NCI-H1694 (cell line): ENCODE measurements at places on chromosomes 5 and 9.

DNA sequence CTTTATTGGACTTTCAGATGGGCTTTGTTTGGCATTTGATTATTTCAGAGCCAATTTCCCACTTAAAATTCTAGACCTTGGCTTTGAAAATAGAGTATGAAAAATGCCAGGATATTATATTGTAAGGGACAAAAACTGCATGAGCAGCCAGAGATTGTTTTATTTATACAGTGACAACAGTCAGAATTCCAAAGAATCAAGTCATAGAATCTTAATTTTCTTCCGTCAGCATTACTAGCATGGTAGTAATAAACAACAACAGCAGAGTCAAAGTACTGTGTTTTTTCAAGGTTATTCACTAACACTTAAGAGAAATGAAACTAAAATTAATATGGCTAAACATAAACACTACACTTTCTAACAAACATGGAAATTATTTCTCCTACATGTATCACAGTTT, 52.2 kb downstream of the MLLT3 start:
- no peak for DNase-seq

GRCh38 chr5:78574731-78575161, 73.8 kb downstream of the LHFPL2 start:
- no peak for DNase-seq

DNA sequence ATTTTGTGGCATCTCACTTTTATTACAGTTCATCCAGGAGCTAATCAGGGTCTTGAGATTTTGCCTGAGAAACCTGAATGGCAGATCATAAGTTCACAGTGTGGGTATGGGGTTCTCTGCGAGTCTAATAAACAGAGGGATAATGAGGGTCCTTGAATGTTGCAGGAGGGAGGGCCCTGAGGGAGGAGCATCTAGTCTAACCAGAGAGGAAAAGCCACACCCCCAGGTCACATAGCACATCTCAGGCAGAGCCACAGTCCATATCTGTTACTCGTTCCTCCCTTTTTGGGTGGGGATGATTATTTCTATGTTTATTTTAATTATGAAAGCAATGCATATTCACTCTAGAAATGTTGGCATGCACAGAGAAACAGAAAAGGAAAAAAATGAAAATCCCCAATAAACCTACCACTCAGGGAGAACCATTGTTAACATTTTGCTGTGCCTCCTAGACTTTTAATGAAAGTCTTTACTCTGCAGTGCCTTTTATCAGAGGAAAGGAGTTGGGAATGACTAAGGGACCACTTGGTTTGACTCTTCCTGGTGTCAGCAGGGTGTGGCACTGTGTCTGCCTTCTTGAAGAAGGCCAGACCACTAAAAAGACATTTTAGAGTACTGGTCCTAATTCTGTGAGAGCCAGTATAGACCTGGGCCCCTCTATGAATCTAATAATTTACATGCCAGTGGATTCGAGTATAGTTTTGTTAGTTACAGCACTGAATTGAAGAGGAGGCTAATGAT, 2.8 kb downstream of the GALNT12 start:
- DNase-seq = no peak

DNA sequence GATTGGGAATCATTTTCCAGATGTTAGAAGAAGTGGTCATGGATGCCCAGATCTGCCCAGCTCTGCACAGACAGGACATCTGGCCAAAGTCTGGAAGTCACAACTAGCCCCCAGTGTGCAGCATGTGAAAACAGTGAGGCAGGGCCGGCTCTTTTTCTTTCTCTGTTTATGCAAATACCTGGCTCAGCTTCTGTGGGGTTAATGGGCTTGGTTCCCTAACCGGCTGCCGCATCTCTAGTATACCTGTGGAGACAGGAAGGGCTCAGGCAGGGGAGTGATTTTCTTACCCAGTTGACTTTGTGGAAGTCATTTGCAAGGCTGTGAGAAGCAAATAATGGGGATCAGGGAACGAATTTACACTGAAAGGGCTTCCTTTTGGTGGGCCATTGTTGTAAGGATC, 254.8 kb upstream of the PANK3 start:
- no peak for DNase-seq

GRCh38 chr9:13213998-13214397, 65.5 kb downstream of the MPDZ start:
- DNase-seq = no peak

DNA sequence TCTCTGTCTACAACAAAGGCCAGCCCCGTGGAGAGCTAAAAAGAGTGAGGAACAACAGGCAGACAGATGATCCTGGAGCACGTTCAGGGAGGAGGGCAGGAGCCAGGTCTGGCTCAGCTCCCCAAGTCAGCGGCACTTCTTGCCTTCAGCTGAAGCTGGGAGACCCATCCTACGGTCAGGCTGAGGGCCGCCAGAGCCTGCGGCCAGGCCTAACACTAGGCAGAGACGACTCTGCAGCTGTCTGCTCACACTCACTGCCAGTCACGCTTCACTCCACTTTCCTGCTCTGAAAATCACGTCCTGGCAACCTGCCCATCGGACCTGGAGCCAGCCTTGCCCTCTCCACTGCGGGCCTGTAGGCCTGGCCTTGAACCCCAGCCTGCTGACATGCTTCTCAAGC, 160.9 kb upstream of the LHFPL2 start:
- no peak for DNase-seq

- peak; percentile 19 for DNase-seq
Measured at GRCh38 chr5:141877356-141878185, 639 bp downstream of the PCDH1 start.

DNA sequence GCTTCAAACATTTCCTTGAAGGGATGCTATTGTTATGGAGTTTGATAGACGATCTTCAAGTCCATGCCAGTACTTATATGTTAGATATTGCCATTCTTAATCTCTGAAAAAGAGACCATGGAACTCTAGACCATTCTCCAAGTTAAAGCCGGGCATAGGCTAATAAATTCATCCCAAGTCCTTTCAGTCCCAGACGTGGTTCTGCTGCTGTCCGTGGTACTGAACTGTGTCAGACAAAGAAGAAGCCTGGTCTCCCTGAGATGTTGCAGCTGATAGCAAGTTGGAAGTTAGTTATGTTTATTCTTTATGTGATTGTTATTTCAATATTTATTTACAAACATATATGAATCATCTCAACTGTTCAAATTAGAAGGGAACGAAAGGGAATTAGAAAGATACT, 158.7 kb downstream of the NMUR2 start:
- DNase-seq = no peak

DNA sequence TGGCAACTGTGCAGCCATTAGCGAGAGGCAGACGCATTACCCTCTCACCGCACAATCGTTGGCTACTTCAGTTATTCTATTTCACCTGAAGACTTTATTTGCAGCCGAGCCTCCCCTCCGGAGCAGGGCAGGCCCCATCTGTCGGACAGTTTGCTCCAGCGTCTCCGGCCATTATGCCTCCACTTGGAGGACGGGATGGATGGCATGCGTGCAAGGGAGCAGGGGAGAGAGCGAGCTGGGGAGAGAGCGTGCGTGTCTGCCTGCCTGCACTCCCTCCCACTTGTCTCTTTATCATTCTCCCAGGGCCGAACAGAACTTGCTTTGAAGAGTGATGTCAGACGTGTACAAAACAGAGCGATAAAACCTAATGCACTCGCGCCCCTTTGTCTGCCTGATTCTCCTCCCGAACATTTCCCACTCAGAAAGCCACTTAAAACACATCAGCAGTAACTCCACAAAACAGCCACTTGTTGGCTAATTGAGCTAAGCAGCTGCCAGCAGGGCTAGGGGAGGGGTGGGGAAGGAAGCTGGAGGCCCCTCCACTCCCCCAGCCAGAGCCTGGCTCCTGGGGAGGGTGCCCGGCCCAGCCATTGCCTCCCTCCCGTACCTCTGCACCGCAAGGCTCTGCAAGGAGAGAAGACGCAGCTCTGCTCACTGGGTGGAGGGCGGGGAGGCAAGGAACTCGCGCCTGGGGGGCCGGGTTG, 43.4 kb upstream of the FUBP3 start:
- DNase-seq = no peak

DNA sequence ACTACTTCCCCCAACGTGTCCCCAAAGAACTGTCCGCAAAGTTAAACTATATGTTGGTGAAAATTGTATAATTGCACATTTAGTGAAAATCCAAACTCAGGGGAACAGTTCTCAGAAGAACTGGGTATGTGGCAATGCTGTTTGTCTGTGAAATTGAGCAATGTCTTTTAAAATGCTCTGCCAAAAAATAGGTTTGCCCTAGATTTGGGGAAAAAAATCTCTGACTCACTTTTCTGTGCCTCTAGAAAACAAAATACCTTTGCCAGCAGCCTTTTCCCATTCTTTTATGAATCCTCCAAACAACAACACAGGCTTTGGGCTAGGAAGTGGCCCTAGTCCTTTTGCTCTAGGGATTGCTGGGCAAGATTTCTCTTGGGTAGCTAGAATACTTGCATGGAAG, 37.4 kb upstream of the ZNF608 start:
- DNase-seq = no peak

DNA sequence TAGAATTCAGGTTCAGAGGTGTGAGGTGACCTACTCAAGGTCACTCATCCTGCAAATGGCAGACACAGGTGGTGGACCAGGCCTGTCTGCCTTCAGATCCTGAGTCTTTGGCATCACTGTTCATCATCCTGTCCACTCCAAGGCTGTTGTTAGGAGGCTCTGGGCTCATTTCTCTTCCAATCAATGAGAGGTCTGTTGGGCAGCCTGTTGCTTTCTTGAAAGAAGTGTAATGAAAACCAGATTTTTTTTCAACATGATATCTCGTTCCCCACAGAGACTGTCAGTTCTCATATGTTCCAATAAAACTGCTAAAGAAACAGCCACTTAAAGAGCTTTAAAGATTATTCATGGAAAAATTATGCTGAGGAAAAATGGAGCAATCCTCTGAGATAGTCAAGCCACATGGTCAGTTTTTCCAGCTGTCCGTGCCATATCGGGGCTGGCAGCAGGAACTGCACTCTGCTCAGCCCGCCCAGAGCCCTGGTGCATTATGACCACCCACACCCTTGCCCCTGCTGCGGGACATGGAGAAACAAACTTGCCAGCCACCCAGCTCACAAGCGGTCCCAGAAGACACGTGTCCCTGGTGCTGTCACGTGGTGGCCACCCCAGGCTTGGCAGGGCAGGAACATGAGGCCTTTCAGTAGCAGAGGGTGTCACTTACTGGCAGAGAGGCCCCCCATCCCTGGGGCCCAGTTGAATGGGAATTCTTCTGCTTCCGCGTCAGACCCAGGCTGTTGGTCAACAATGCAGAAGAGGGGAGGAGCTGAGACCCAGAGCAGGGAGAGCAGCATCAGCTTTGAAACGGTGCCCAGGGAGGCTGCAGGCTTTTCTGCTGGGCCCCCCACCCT, 63.7 kb upstream of the ANGPTL2 start:
- no peak for DNase-seq

- no peak for DNase-seq
Measured at GRCh38 chr5:87132696-87133095, 135.0 kb upstream of the RASA1 start.

- no peak for DNase-seq
Measured at GRCh38 chr9:92887880-92888338, 10.1 kb upstream of the ZNF484 start.

- DNase-seq = no peak
Measured at GRCh38 chr5:160486573-160486972, 64.9 kb downstream of the PTTG1 start.

DNA sequence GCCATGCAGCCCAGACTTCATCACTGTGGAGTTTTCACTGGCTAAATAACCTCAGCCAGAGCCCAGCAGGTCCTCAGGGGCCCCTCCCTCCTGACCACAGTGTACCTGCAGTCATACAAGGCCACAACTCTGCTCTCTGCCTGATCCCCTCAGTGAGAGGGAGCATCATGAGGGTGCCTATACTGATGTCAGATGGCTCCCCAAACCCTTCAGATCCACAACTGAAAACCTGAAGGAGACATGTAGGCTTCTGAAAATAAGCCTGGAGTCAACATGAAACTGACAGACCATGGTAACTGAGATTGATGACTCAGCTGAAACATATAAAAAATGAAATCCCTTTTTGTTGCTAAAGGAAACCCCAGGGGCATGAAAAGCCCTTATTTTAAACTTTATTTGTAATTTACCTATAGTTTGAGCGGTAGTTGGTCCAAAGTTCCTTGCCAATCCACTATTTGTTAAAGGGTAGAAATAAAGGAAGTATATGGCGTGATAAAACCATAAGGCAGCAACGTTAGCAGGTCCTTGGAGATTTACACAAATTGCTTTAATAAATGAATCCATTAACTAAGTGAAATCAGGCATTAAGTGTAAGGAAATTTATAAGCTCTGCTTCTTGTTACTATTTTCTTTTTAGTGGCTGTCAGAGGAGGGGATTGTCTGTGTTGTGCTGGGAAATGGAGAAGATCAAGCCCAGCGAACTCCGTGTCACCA, 68.3 kb downstream of the FGF1 start:
- DNase-seq = no peak

- no peak for DNase-seq
Measured at GRCh38 chr9:127853312-127854183, 910 bp downstream of the ENG start.

GRCh38 chr5:16666883-16667398, 50.1 kb upstream of the RETREG1 start:
- peak; percentile 11 for DNase-seq

- no peak for DNase-seq
Measured at GRCh38 chr9:18317896-18318295, 156.1 kb upstream of the ADAMTSL1 start.

- peak; percentile 30 for DNase-seq
Measured at GRCh38 chr5:76256116-76256889, 146.8 kb upstream of the IQGAP2 start.

GRCh38 chr5:173383711-173384110, 55.5 kb upstream of the STC2 start:
- DNase-seq = no peak

- no peak for DNase-seq
Measured at GRCh38 chr5:135921388-135921787, 25.7 kb upstream of the IL9 start.

- DNase-seq = no peak
Measured at GRCh38 chr5:146662229-146662628, 146.2 kb upstream of the GPR151 start.

GRCh38 chr9:101229606-101230005, 155.2 kb downstream of the BAAT start:
- no peak for DNase-seq

GRCh38 chr5:11301171-11301570, 540.1 kb upstream of the DAP start:
- no peak for DNase-seq

GRCh38 chr9:15276328-15276938, 30.6 kb downstream of the TTC39B start:
- DNase-seq = no peak

GRCh38 chr5:96546120-96546519, 113.1 kb upstream of the PCSK1 start:
- DNase-seq = no peak

GRCh38 chr5:123124859-123125595, 36.0 kb downstream of the PRDM6 start:
- DNase-seq = no peak
